ENCODE measurements at places on chromosomes 13 and 19.

GRCh38 chr13:99691552-99691951, 190.3 kb downstream of the TM9SF2 start:
- no peak for DNase-seq

DNA sequence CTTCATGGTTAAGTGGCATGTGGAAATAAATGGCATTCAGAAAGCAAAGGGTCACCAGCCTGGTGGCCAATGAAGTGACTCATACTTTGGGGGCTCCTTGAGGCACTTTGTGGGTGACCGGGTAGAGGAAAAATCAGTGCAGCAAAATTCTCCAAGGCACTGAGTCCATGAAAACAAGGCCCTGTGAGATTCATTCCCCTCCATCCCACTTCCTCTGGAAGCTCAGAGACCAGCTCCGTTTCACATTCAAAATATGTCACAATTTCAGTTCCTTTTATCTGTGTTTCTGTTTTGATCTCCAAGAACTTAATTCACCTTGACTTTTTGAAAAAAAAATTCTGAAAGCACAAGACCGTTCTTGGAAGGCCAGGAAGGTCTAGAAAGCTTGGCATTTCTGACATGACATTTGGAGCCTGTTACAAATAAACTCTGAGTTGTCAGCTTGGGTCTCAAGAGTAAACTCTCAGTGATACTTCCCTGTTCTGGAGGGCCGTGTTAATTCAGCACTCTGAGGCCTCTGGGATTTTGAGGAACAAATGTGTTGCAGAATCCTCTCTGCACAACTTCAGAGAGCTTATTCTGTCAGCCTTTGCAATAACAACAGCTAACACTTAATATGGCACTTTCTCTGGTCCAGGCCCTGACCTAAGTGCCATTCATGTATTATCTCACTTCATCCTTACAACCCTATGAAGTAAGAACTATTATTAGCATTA, 6.8 kb downstream of the CYSLTR2 start:
- peak; percentile 81 for DNase-seq

GRCh38 chr13:103033999-103034398, 32.2 kb downstream of the SLC10A2 start:
- no peak for DNase-seq

- DNase-seq: no peak
These were observed 1.2 kb downstream of the C19orf84 start for GRCh38 chr19:51389143-51389542.

- DNase-seq: no peak
These were observed 1747.9 kb upstream of the SPRY2 start for GRCh38 chr13:82088781-82089180.

DNA sequence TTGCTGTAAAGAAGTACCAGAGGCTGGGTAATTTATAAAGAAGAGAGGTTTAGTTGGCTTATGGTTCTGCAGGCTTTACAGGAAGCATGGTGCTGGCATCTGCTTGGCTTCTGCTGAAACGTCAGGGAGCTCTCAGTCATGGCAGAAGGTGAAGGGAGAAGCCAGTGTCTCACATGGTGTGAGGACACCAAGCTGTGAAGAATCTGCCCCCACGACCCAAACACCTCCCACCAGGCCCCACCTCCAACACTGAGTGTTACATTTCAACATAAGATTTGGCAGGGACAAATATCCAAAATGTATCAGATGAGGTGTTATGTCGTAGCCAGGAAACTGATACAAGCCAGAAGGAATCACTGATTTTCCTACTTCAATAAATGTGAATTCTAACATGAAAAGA, 136.5 kb downstream of the CYSLTR2 start:
- no peak for DNase-seq

DNA sequence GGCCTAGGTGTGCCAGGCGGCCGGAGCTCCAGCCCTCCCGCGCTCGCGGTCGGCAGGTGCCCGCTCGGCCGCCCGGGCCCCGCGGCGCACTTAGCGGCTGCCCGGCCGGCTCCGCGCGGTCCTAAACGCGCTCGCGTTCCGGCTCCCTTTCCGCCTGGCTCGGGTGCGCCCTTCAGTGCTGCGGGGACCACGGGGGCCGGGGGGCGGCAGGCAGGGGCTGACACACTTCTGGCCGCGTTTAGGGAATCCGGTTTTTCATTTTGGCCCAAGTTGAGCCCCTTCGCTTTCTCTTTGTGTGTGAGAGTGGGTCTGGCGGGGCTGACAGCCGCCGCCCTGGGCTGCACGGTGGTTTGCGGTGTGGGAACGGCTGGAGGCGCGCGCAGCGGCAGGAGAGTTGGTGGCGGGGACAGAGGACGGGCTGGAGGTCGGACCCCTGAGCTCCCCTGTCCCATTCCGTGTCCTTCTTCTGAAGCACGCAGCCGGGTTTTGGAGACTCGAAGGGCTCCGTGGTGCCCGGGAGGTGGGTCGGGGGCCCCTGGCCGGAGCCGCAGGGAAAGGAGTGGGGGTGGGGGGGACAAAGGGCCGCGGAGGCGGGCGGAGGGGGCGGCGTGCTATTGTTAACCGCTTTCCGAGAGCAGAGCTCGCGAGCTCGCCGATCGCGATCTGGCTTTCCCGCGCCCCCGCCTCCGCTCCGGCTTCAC, 3.1 kb downstream of the FGF9 start:
- DNase-seq: no peak

- DNase-seq: no peak
These were observed 10.1 kb downstream of the FUZ start for GRCh38 chr19:49802836-49803528.

DNA sequence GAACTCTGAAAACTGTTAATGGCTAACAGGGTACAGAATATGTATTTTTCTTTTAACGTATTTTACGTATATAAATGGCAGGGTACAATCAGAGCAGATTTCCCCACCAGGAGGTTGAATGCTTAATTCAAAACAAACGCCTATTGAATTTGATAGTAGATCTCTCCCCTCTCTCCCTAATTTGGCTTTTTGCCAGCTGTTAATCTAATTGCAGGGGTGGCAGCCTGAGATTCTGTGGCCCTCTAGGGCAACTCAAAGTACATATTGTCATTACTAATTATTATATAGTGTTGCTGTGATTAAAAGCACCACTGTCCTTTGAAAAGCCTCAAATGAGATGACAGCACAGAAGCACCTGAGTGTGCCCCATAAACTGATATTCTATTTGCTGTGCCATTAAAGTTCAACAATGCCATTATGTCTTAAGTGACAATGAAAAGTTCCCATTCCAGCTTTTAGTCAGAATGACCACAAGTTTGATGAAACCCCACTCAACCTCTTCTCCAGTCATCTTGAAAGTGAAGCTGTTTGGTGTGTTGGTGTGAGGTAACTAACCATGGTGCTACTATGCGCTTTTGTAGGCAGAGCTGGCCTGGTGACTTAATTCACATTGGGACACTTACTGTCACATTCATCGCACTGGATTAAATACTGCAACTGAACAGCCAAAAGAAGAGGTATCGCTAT, 351.4 kb downstream of the KCNRG start:
- no peak for DNase-seq

- DNase-seq: no peak
These were observed 32.7 kb downstream of the MBNL2 start for GRCh38 chr13:97254816-97255215.

- no peak for DNase-seq
These were observed 9.5 kb upstream of the MBNL2 start for GRCh38 chr13:97212601-97213040.

DNA sequence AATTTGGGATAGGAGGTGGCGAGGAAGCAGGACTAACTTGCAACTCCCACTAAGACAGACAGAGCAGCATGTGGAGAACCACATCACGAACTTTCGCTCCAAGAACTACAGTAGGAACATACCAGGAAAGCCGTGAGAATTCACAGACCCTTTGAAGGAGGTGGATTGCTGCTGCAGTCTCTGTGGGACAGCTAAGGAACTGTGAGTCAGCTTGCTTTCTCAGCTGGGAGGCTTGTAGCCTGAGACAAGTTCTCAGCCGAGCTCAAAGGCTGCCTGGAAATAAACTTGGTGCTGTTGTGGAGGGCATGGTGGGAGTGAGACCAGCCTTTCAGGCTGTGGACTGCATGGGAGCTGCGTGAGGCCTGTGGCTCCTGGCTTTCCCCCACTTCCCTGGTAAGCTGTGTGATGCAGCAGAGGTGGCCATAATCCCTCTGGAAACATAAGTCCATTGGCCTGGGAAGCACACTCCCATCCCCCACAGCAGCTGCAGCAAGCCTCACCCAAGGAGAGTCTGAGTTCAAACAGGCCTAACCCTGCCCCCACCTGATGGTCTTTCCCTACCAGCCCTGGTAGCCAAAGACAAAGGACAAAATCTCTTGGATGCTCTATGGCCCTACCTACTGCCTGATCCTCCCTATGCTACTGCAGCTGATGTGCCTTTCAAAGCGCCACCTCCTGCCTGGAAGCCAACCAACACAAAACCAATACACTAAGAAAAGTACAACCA, 441.1 kb upstream of the HTR2A start:
- no peak for DNase-seq

- no peak for DNase-seq
These were observed 3.8 kb downstream of the SBSN start for GRCh38 chr19:35524181-35524837.

DNA sequence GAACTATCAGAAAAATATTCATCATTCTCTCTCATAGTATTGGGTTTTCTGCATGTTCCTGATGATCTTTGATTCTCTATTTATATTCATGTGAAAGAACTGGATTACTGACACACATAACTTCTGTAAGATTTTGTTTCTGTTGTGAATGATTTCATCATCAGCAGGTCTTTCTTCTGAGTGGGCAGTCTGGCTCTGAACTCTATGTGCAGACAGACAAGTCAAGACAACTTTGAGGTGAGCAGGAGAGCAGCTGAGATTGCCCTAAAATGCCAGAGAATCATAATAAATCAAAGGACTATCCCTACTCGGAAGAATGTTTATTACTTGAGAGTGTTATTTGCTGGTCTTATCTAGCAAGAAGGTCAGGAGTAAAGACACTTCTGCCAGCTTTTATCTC, 652.1 kb upstream of the GPC6 start:
- no peak for DNase-seq

GRCh38 chr19:1794424-1795172, 17.5 kb downstream of the ATP8B3 start:
- DNase-seq: no peak

- no peak for DNase-seq
These were observed 297.1 kb downstream of the COG6 start for GRCh38 chr13:39952249-39953233.

DNA sequence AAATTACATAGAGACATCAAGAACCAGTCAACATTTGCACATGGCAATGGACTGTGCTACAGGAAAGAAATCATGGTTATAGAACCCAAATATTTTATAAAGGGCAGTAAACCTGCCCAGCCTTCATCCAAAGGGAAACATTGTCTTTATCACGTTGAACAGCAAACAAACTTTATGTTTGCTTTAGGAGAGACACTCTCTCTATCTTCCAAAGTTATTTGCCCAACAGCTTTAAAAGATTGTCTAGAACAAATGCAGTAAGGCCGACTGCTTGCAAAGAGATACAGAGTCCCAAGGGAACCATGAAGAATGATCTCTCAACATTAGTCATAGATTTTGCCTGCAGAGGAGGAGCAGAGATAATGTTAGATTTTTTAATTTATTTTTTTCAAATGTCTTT, 1323.5 kb upstream of the SLC10A2 start:
- no peak for DNase-seq

GRCh38 chr19:17337675-17338432, 501 bp downstream of the GTPBP3 start:
- no peak for DNase-seq

GRCh38 chr19:48454150-48454730, 1.1 kb upstream of the KCNJ14 start:
- DNase-seq: no peak

- no peak for DNase-seq
These were observed 89.2 kb upstream of the WASF3 start for GRCh38 chr13:26468265-26468801.

- DNase-seq: no peak
These were observed 6.5 kb downstream of the TRAPPC5 start for GRCh38 chr19:7687177-7687576.

GRCh38 chr13:46908501-46908900, 11.6 kb upstream of the HTR2A start:
- no peak for DNase-seq

- DNase-seq: no peak
These were observed 14.9 kb downstream of the ONECUT3 start for GRCh38 chr19:1768248-1768647.

- DNase-seq: peak; percentile 34
These were observed 2.6 kb upstream of the KLK15 start for GRCh38 chr19:50835785-50836542.

GRCh38 chr13:94028650-94029049, 450.8 kb downstream of the DCT start:
- DNase-seq: no peak

GRCh38 chr13:107574517-107575210, 640.7 kb downstream of the LIG4 start:
- DNase-seq: no peak

DNA sequence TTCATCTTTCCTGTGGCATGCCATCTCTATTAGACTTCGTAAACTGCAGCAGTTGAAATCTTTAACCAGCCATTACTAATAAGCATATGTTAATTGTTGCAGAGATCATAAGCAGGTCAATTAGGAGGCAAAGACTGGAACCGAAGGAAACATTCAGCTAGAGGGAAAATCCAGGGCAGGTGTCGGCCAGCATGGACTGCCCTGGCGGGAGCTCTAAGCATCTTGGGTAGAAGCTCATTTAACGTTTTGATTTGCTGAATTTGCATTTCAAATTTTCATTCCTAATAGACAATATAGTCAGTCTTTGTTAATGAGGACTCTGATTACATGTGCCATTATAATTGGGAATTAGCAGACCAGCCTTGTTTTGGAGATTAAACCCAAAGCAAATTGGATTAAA, 238.6 kb downstream of the POU4F1 start:
- DNase-seq: no peak

DNA sequence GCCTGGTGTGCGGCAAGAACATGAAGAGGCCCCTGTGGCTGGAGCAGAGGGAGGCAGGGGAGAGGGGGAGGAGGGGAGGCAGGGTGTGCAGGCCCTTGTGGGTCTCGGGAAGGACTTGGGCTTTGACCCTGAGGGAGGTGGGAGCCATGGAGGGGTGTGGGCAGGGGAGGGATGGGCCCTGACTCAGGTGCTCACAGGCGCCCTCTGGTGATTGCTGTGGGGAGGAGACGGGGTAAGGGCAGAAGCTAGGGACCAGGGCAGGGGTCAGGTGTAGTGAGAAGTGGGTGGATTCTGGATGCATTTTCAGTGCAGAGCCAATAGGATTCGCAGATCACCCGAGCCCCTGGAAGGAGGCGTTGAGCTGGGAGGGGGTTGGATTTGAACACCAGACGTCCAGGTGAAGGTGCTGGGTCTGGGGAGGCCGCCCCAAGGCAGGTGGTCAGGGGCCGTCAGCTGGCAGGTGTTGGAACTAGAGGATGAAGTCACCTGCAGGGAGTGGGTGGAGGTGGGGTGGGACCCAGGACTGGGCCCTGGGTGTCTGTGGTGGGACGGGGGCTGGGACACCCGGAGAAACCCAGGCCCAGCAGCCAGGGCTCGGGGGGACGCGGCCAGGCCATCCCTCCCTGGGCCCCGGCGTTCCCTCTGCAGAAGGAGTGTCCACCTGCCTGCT, 185.4 kb downstream of the KDM4B start:
- no peak for DNase-seq

- DNase-seq: no peak
These were observed 312.0 kb upstream of the TMTC4 start for GRCh38 chr13:100986571-100986970.

Data from CD14-positive monocyte (primary cell).